ENCODE measurements at places on chromosomes 16 and 17. TPM values are rescaled to one million over a fixed set of nuclear protein-coding genes. Genes with fewer than 3 reads are reported as not detected.

KRT31 gene
- total RNA-seq = 0.86 TPM

MTMR4 gene
- total RNA-seq = 37.4 TPM

TMEM88 gene
- total RNA-seq = 1.8 TPM

TMEM204 gene
- not detected for total RNA-seq

GRAPL gene
- not detected for total RNA-seq

CD300E gene
- total RNA-seq = not detected

KCNG4 gene
- 0.05 TPM for total RNA-seq

MPO gene
- 0.05 TPM for total RNA-seq

CCDC47 gene
- total RNA-seq = 73.3 TPM

All from myocyte (in vitro differentiated cells).